NCI-H524 treated with DMSO at 0.1 percent for 48 hours (cell line): ENCODE measurements at places on chromosomes 6 and 20.
A peak's percentile ranks its signal among the peaks of the same experiment; 100 is the strongest.

- no peak for DNase-seq
These were observed 52.5 kb downstream of the TNFRSF21 start for GRCh38 chr6:47256981-47257730.

GRCh38 chr20:37934634-37935375, 31.9 kb downstream of the VSTM2L start:
- DNase-seq = no peak

DNA sequence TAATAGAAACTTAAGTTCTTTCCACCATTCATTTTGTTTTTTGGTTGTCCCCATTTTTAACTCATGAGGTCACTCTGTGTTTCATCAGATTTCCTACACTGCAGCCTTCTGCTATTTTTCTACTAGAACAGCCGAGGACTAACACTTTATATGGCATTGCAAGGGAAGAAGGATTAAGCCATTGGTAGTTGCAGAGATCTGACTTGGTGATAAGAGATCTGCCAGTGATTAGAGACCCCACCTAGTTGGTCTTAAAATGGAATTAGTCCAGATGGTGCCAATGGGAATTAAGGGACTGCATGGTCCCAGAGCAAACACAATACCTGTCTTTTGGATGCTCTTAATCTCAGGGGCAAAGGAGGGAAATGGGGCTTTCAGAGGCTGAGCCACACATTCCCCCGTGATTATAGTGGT, 125.5 kb upstream of the TMEM170B start:
- peak; percentile 66 for DNase-seq

DNA sequence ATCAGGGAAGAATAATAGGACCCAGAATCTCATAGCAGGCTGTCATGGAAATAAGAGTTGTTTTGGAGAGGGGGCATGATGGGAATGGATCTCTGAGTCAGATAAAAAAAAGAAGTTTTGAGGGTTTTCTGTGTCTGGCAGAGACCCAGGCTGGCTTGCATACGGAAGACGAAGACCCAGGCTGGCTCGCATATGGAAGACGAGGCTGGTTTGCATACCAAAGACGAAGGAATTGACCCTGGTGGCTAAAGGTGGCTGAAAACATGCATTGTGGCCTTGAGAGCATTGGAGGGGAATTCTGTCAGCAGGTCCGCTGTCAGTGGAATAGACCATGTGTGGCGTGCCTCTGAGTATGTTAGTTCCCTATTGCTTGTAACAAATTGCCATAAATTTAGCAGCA, 335.1 kb downstream of the BTBD3 start:
- no peak for DNase-seq

DNA sequence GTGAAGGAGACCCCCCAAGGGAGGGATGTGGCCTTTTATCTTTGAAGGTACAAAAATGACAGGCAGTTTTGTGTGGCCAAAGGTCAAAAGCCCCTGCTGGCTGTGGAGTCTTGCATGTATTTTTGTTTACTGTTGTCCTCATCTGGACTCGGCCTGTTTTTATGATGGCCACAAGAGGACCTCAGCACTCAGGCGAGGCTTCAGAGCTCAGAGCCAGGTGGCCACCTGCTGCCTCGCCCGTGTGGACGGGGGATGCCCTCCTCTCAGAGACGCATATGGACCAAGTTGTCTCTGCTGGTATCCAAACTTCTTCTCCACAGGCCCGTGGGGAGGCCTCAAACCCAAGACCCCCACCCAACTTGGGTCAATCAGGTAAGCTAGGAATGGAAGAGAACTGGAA, 118.2 kb downstream of the DACT2 start:
- DNase-seq = no peak

DNA sequence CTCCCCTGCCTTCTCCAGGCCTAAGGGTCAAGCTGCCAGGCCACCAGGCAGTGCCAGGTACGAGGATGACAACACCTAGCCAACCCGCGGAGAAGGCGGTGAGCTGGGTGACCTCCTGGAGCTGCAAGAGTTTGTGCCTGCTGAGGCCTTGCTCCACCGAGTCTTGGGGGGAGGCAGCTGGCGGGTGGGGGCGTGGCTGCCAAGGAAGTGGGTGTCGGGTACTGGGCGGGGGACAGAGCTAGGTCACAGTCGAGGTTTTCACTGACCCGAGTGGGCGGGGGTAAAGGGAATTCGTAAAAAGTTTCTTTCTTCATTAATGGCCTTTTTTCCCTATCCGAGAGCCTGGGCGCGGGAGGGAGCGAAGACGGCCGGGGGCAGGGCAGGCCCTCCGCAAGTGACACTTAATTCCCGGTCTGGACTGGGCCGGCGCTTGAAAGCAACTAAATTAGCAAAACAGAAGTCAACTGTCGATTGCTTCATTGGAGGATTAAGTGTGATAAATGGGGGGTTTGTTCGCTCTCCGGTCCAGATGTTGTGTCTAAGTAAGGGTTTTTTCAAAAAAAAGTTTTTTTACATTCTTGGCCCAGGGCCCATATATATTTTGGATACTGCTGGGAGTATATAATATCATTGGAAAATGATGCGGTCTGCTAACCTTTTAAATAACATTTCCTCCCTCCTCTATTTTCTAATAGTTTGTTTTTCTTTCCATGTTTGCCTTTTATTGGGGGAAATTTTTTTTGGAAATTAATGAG, 43.1 kb upstream of the FOXP4 start:
- DNase-seq = no peak

- peak; percentile 37 for DNase-seq
These were observed 30.4 kb downstream of the RALY start for GRCh38 chr20:34023937-34024722.

- peak; percentile 40 for DNase-seq
These were observed 696 bp upstream of the SUPT3H start for GRCh38 chr6:45378334-45378926.

DNA sequence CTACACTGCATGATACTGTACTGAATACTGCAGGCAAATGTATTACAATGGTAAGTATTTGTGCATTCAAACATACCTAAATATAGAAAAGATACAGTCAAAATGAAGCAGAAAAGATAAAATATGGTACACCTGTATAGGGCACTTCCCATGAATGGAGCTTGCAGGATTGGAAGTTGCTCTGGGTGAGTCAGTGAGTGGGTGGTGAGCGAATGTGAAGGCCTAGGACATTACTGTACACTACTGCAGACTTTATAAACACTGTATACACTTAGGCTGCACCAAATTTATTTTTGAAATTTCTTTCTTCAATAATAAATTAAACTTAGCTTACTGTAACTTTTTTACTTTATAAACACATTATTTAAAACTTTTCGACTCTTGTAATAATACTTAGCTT, 213.1 kb downstream of the ATXN1 start:
- DNase-seq = no peak

- DNase-seq = no peak
These were observed 26.0 kb downstream of the SLC17A9 start for GRCh38 chr20:62978561-62978943.

- no peak for DNase-seq
These were observed 2.9 kb upstream of the MDGA1 start for GRCh38 chr6:37700620-37700973.

DNA sequence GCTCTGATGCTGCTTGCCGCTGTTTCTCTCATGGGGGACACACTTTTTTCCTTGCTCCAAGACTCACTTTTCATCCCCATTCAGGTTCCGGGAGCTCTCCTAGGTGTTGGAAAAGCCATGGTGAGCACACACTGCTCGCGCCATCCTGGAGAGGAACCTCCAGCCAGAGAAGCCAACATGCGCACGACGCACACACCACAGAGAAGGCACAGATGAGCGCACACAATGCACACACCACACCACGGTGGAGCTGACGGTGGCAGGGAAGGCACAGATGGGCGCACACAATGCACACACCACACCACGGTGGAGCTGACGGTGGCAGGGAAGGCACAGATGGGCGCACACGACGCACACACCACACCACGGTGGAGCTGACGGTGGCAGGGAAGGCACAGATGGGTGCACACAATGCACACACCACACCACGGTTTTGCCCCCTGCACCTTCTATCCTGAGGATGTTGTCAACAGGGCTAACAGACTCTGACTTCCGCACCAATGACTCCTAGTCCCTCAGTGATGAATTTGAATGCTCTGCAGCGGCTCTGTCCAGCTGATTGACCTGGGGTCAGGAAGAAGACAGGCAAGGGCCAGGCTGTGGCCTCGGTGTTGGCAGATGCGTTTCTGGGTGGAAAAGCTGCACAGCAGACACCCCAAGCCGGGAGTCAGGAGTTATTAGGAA, 154.7 kb downstream of the ERMARD start:
- DNase-seq = no peak

- no peak for DNase-seq
These were observed 91.4 kb downstream of the FIG4 start for GRCh38 chr6:109782491-109782999.

- DNase-seq = no peak
These were observed 35.6 kb downstream of the MOCS1 start for GRCh38 chr6:39898625-39899024.

- no peak for DNase-seq
These were observed 8.7 kb upstream of the RBM38 start for GRCh38 chr20:57382516-57382915.

DNA sequence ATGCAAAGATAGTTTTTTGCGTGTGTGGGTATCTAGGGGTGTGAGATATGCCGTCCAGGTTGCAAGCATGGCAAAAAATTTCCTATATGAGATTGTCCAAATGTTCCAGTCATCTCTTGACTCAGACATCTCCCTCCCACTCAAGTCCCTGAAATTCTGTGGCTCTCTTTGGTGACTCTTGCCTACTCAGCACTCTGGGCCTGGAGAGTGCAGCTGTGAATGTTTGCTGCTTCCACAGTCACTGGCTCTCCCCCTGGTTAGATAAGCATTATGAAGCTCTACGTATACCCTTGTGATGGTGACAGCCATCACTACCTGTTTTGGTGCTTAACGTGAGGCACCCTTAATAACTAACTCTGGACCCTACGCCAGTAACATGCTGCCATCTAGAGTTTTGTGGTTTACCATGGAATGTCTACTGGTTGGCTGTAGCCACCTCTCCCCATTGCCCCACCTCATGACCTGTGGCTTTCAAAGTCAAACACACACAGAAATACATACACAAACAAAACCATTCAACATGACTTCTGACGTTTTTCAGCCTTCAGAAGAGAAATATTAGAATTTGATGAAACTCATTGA, 621.9 kb upstream of the CITED2 start:
- DNase-seq = no peak

- no peak for DNase-seq
These were observed 200.2 kb upstream of the EYA4 start for GRCh38 chr6:133040803-133041419.

- no peak for DNase-seq
These were observed 124.0 kb upstream of the MAFB start for GRCh38 chr20:40813029-40813431.

GRCh38 chr20:20691477-20692235, 20.8 kb downstream of the RALGAPA2 start:
- DNase-seq = no peak

DNA sequence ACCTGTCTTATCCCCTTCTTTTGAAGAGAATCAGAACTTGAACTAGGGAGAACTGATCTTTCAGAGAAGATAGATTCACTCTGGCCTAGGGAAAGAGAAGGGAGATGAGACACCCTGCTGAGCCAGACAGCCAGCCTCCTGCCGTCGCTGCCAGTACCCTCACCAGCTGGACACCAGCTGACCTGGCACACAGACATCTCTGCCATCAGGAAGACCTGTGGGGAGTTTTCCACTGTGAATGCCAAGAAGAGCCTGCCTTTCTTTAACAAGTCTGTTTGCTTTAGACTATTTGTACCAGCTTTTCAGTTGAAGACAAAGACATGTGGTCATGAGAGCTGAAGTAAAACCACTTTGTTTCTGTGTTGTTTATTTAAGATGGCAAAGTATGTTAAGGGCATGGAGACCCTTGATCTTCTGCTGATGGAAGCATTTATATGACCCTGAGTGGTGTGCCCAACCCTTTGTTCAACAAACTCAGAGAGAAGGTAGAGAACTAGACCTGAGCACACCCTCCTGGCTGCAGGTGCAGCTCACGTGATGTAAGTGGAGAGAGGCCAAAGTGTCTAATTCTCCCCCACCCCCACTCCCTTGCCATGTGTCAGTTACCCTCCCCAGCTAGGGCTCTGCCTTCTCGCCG, 82.3 kb upstream of the SLC24A3 start:
- DNase-seq = peak; percentile 28

DNA sequence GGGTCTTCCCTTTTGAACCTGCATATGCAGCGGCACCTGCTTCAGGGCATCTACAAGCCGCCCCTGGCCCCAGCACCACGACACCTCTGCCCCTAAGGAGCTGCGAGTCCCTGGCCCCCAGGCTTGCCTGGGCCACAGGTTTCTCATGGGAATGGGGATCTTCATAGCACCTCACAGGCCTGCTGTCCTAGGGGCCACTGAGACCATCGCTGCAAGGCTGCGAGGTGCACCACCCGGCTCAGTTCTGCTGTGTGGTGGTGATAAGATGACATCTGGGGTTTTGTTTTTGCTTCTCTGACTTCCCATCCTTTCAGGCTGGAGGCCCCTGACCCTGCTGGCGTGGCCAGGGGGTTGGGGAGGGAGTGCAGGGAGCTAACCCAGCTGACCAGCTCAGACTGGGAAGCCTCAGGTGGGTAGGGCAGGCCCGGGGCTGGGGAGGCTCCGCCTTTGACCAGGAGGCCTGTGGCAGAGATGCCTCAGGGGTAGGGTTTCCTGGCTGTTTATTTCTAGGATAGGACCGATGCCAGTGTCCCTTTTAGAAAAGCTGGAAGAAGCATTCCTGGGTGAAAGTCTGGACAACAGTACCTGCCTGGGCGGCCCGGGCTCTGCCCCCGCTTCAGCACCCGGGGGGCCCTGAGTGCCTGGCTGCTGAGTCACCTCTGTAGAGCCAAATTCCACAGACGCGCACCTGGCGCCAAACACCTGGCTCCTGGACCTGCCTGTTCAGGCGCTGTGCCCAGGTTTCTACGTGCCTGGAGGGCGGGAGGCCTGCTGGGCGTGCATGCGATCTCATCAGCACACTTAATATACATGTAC, 264.7 kb downstream of the DLL1 start:
- DNase-seq = no peak

GRCh38 chr20:8829256-8829655, 239.6 kb upstream of the PLCB4 start:
- no peak for DNase-seq

DNA sequence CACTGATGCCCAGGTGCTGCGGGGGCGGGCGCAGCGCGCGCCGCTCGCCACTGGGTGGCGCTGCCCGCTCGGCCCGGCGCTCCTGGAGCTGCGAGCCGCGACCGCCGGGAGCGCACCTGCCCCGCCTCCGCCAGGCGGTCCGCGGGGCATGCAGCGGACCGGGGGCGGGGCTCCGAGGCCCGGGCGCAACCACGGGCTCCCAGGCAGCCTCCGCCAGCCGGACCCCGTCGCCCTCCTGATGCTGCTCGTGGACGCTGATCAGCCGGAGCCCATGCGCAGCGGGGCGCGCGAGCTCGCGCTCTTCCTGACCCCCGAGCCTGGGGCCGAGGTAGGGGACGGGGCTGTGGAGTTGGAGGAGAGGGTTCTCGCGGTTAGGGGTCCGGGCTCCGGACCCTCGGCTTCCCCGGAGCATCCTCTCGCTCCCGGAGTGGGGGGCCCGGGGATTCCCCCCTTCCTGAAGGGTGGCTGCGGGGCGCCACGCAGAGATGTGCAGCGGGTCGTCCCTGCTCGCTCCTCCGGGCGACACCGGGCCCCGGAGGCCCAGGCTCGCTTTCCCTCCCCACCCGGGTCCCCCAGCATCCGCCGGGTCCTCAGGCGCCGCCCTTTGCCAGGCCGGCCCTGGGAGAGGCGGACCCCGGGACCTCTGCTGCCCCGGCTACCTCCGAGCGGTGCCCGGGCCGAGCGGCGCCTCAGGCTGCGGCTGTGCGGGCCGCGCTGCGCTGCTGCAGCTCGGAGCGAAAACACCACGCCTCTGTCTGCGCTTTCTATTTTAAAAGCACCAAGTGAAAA, at the start of gene BCAS4:
BCAS4 (plus strand) TSS at position 216 of the 789 bp plus-strand sequence; CDS start at position 239, 23 bp downstream.
- DNase-seq = no peak

- no peak for DNase-seq
These were observed 131.2 kb upstream of the BTN3A2 start for GRCh38 chr6:26233649-26234420.
